GM03348 (cell line): ENCODE measurements at places on chromosomes 12 and 14.

DNA sequence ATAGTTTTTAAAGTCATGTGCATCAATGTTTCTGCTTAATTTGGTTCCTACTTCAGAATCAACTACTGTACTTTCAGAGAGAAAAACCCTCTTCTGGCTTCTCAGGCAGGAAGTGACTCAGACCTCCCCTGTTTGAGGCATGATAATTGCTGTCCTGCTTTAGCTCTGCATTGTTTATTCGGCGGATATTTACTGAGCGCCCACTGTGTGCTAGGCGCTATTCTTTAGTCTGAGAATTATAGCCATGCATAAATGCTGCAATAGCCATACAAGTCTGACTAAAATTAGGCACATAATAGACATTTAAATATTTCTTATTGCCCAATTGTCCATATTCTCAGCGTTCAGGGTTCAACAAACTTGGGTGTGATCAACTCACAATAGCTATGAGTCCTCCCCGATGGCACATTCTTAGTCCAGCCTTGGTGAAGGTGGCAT, 6.1 kb upstream of the AMIGO2 start:
- peak; percentile 26 for DNase-seq

- DNase-seq: no peak
Measured at GRCh38 chr12:96073346-96074330, 38.3 kb upstream of the LTA4H start.

DNA sequence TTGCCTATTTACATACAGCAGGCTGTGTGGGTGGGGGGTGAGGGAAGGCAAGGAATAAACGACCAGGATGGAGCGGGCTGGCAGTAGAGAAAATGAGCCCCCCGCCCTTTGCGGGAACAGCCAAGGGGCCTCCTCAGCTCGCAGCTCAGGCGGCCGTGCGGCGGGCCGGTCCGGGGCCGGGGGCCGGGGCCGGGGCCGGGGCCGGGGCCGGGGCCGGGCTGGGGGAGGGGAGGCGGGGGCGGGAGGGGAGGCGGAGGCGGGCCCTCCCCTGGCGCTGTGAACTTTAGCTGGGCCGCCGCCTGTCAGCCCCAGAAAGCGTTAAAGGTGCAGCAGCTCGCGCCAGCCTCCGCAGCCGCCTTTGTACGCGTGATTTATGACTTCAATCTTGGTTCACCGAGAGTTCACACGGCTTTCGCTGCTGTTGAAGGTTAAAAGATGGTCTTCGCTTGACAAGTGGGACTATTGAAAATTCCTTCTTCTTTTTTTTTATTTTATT, 28.8 kb downstream of the HOXC4 start:
- peak; percentile 16 for DNase-seq

- DNase-seq: peak; percentile 80
Measured at GRCh38 chr14:93984987-93985410, 8.6 kb upstream of the ASB2 start.

DNA sequence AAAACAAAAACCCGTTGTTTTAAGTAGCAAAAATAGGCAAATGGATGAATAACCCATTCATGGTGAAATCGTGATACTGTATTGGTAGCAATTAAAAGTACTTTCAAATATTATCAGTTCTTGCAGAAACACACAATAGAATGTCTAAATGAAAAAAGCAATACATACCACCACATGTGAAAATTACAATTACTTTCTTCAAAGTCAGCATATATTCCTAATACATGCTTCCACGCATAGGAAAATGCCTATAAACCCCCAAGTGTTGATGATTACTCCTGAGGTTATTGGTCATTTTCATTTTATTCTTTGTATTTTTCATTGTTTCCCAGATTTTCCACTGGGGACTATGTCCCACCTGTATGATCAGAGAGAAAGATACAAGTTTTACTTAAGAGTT, 15.2 kb downstream of the DDX55 start:
- no peak for DNase-seq

DNA sequence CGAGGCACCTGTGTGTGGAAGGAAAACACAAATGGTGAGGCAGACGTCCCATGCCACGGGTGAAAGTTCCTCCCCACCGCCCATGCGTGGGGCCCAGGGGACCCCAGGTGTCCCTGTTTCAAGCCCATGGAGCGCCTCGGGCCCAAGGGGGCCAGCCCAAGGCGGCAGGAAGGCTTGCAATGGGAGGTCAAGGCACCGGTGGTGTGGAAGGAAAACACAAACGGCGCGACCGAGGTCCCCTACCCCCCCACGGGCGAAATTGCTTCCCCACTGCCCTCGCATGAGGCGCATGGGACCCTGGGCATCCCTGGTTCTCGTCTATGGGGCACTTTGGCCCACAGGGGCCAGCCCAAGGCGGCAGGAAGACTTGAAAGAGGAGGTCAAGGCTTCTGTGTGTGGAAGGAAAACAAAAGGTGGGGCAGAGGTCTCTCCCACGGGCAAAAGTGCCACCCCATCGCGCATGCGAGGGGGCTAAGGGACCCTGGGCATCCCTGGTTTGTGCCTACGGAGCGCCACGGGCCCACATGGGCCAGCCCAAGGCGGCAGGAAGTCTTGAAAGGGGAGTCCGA, 379.4 kb downstream of the ALG10 start:
- peak; percentile 2 for DNase-seq

DNA sequence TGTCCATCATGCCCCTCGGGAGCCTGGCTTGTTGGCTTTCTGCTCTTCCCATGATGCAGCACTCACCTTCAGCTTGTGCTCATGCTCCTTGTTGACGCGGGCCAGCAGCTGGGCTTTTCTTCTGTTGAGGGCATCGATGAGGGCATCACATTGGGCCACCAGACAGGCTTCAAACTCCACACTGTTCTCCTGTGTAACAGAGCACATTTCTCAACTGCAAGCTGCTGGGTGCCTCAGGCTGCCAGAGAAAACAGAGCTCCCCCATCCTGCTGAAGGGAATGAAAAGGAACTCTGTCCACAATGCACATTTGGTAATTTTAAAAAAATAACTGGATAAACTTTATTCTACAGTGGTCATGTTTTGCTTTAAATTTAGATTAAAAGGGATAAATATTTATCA, 72.1 kb downstream of the TRIM9 start:
- DNase-seq: no peak

GRCh38 chr12:23640754-23641153, 308.7 kb downstream of the SOX5 start:
- DNase-seq: no peak

DNA sequence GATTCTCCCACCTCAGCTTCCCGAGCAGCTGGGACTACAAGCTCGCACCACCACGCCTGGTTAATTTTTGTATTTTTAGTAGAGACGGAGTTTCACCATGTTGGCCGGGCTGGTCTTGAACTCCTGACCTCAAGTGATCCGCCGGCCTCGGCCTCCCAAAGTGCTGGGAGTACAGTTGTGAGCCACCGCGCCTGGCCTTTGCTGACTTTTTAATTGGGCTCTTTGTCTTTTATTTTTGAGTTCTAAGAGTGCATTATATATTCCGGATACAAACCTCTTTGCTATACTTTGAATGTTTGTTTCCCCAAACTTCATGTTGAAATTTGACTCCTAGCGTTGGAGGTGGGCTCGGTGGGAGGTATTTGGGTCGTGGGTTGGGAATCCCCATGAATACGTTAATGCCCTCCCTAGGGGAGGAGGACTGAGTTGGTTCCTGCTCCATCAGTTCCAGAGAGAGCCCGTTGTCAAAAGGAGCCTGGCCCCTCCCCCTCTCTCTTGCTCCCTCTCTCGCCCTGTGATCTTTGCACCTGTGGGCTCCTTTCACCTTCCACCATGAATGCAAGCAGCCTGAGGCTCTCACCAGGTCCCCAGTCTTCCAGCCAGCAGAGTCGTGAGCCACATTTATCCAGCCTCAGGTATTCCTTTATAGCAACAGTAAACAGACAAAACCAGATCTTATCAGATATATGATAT, 103.2 kb upstream of the EVL start:
- DNase-seq: no peak

DNA sequence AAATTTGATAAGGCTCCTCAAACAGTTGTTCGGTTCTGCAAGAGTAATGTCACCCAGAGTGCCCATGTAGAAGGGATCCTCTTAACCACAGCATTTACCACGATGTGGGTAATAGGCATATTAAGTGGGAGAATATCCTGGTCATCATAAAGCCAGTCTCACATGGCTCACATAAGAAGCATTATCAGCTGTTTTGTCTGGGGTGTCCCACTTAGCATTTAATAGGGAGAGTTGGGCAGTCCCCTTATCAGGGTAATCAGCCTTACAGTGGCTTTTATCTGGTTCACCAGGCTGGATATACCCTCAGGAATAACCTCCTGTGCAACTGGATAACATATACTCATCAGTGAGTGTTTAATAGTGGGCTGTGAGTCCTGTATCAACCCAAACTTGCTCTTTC, 12.9 kb upstream of the TMEM263 start:
- no peak for DNase-seq

GRCh38 chr14:38350102-38350501, 94.2 kb upstream of the CLEC14A start:
- no peak for DNase-seq

DNA sequence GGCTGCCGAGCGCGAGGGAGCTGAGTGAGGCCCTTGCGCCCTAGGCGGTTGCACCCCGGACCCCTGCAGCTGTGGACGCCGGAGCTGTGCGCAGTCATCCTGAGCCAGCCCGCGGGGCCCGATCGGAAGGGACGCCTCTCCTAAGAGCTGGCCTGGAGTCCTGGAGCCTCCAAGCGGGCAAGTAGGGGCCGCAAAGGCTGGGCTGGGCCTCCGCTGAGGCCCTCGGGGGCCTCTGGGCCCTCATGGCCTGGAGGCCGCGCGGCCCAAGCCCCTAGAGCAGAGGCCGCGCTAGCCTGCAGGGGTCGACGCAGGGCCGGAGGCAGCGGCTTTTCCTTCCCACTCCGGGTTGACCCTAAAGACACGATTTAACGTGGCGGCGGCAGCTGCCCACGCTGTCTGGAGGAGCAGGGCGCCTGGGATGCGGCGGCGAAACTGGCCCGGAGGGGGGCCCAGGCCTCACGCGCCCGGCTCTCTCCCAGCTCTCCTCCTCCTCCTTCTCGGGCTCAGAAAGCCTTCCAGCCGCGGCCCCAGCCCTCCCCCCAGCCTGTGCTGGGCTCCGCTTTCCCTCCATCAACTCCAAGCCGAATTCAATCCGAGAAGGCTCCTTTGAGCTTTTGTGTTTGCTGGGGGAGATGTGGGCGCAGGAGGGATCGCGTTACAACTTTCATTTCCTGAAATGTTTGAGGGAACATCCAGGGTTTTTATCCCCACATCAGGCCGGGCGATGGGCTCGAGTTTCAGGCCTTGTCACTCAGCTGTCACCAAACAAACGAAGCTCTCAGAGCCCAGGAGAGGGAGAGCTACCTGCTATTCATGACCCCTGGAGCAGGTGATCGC, 11.6 kb downstream of the SIX1 start:
- peak; percentile 81 for DNase-seq

DNA sequence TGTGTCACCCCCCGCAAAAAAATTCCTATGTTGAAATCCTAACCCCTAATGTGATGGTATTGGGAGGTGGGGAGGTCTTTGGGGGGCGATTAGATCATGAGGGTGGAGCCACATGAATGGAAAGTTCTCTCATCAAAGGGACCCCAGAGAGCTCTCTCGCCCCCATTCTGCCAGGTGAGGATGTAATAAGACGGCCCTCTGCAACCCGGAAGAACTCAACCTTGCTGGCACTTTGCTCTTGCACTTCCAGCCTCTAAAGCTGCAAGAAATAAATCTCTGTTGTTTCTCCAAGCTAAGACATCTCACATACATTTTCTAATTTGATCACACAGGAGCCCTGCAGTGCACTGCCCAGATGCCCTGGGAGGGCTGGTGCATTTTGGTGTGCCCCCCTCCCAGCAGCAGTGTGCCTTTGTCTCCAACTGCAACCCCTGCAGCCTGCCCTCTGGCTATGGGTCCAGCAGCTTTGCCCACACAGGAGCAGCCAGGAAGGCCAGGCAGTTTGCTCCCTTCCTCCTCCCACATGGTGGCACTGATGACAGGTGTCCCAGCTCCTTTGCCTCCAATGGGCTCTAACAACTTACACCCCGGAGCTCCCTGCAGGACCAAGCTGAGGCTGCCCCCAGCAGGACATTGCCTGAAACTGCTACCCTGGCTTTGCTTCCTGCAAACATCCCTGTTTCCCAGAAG, 59.3 kb downstream of the C14orf132 start:
- peak; percentile 78 for DNase-seq

DNA sequence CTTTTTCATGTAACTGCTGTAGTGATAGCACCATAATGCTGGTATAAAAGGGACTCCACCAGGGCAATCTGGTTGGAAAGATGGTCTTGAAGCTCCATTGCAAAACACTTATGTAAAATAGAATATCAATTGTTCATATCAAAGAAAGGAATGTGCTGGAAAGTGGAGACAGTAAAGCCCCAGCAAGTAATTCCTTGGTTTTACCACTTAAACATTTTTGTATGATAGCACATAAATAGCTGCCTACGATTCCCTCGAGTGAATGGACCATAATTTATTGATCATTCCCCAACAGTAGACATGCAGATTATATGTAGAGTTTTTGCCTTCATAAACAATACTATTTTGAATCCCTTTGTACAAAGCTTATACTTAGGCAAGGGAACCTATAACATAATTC, 275.4 kb downstream of the PAWR start:
- DNase-seq: no peak

GRCh38 chr12:117350140-117350539, 11.3 kb downstream of the NOS1 start:
- no peak for DNase-seq

GRCh38 chr14:61712137-61712536, 16.8 kb downstream of the HIF1A start:
- no peak for DNase-seq

DNA sequence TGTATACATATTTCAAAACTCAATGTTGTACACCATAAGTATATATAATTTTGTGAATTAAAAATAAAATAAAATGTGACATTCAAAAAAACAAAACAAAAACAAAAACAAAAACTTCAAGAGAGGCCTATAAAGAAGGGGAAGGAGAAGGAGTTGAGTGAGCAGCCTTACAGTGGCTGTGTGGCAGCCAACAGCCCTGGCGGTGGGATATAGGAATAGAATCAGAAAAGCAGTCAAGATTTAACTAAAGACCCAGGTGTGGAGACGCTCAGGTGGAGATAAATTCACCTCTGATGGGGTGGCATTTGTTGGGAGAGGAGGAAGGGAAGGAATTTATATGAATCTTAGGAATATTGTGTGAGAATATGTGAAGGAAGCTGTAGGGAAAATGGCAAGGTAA, 41.8 kb upstream of the E2F7 start:
- no peak for DNase-seq

- DNase-seq: no peak
Measured at GRCh38 chr14:36524220-36524837, 4.3 kb upstream of the NKX2-1 start.
